Amniotic epithelial cell (primary cell): ENCODE measurements at places on chromosomes 7 and 10.

- no peak for DNase-seq
These were observed 20.0 kb downstream of the SORCS1 start for GRCh38 chr10:107144490-107144889.

DNA sequence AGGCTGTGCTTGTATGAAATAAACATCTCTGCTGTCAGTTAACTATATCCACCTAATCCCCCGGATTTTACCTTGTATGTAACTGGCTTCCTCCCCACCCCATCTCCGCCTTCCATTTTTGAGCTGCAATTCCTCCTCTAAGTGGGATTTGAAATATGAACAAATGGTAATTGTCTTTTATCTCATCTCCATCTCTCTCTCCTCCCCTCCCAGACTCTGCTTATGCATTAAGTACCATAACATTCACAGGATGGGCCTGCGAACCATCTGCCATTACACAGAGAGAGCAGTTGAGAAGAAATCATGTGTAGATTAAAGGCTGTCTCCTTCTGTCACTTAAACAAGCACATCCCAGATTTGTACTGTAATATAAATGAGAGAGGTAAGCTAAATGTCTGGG lies 1169.9 kb downstream of the TYW1 start:
- DNase-seq: no peak

GRCh38 chr7:155375337-155376277 lies 77.9 kb downstream of the INSIG1 start:
- no peak for DNase-seq

- no peak for DNase-seq
These were observed 22.9 kb downstream of the DLD start for GRCh38 chr7:107913851-107914250.

- DNase-seq: no peak
These were observed 1.4 kb downstream of the APBB1IP start for GRCh38 chr10:26439406-26440087.

DNA sequence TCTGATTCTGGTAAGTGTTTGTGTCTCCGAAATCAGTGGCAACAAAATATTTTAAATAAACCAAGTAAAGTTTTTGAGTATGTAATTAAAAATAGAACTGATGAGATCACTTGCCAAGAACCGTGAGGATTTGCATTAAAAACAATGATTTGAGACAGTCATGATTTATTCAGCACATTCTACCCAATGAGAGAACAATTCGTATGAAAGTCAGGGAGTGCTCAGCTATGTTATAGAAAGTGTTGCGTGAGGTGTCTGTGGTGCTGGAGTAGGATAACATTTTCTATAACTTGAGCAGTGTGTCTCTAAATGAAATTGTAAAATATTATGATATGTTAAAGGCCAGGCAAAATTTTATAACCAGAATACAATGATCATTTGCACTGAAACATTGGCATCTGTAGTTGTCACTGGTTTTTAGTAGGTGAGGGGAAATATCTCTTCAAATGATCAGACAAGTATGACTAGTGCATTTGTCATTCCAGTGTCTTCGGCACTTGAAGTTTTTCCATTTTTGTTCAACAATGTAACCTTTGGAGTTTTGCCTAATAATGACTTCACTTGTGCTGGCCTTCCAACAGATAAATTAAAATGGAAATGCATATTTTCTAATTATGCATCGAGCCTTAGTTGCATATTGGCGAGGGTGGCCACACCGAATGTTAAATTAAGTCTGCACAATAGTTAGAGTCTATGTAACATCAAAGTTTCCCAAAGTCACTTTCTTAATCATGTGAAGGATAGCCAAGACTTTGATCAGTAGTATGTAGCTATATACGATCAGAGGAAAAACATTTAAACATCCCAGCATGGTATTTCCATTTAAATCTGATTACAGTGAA lies 335.9 kb downstream of the GFRA1 start:
- DNase-seq: peak; percentile 9

- no peak for DNase-seq
These were observed 219.8 kb upstream of the FRMD4A start for GRCh38 chr10:14550471-14550981.

DNA sequence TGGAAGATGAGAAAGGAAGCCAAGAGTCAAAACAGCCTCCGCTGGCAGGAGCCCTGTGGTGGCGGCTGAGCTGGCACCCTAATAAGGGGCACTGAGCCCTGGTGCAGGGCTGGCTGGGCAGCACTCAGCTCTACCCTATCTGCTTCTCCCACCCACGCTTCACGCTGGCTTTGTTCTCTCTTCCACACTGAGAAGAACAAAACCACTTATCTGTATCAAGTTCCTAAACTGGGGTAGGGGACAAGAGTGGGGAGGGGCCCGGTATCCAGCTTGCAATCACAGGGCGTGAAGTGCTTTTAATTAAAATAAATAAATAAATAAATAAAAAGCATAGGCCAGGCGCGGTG lies 52.1 kb downstream of the FAM53B start:
- no peak for DNase-seq

DNA sequence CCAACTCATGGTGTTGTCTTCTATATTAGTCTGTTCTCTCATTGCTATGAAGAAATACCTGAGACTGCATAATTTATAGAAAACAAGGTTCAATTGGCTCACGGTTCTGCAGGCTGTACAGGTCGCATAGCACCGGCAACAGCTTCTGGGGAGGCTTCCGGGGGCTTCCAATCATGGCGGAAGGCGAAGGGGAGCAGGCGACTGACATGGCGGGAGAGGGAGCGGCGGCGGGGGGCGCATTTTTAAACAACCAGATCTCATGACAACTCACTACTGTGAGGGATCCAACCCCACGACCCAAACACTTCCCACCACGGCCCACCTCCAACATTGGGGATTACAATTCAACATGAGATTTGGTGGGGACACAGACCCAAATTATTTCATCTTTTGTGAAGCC lies 28.7 kb upstream of the GDI2 start:
- no peak for DNase-seq

- peak; percentile 87 for DNase-seq
These were observed 5.1 kb downstream of the KEL start for GRCh38 chr7:142956951-142957623.

DNA sequence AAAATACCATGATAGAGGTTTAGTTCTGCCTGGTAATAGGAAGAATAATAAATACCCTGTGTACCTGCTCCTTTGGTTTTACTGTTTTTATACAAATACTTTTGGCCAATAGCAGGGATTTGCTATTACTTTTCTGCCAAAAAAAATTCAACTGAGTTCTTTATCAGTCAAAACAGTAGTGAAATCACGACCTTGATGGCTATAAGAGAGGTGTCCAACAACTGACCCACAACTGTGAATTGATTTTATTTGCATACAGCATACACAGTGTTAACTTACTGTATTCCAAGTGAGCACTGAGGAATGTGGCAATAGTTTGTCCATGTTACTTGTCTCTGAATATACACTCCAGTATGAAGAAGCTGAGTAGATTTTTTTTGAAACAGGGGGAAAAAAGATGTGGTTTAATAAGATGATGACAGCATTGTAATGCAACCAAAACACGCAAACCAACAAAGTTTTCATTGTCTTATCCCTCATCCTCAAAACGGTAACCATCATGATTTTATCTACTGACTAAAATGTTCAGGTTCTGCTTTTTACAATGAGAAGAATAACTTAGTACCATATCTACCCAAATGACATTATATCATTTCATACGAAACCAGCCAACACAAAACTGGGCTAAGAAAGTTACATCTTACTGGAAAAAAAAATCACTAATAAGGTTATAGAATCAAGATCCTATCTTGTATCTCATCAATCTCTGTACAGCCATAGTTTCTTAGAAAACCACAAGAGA lies 63.3 kb downstream of the GSAP start:
- no peak for DNase-seq

DNA sequence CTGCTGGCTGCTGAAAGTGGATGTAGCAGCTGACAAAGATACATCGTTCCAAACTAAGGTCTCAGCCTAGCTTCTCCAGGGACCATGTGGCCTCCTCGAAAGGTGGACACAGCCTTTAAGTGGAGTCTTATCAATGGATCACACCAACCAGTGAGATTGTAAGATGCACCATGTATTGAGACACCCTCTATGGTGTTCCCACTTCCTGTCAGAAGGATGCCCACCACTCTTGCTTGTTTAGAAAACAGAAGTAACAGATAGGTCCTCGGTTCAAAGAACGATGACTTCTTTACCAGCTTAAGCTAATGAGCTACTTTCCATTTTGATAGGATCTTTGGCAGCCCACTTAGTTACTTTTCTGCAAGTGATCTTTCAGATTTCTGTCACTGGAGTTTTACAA lies 34.3 kb downstream of the SLC25A13 start:
- no peak for DNase-seq

DNA sequence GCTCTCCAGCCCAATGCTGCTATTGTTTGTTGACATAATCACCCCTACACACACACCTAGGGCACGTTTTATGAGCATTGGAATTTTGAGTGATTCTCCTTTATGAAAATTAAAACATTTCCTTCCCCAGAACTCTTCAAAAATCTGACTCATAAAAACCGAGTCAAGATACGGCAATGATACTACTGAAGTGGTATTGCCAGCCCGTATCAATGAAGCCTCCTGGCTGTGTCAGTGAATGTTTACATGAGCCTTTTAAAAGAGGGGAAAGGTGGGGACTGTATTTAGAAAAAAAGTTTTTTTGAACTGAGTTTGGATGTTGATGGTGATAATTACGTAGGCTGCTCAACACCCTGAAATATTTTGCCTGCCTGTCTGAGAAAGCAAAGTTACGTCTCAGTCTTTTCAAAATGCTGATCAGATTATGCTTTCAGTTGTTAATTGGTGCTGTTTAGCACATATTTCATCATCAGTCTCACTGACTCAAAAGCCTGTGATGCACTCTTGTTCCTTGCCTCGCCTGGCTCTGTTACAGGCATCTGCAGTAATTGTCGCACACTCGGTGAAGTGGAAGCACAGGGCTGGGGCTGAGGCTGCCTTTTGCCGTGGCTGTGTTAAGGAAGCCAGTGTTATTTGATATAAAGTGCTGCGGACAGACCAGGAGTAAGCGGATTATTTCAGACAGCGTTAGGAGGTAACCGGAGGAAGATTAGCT lies 157.4 kb upstream of the TCF7L2 start:
- peak; percentile 52 for DNase-seq

- DNase-seq: no peak
These were observed 754.6 kb downstream of the REEP3 start for GRCh38 chr10:64275774-64276173.
